HCEC 1CT (cell line): ENCODE measurements at places on chromosomes 16 and 17.

DNA sequence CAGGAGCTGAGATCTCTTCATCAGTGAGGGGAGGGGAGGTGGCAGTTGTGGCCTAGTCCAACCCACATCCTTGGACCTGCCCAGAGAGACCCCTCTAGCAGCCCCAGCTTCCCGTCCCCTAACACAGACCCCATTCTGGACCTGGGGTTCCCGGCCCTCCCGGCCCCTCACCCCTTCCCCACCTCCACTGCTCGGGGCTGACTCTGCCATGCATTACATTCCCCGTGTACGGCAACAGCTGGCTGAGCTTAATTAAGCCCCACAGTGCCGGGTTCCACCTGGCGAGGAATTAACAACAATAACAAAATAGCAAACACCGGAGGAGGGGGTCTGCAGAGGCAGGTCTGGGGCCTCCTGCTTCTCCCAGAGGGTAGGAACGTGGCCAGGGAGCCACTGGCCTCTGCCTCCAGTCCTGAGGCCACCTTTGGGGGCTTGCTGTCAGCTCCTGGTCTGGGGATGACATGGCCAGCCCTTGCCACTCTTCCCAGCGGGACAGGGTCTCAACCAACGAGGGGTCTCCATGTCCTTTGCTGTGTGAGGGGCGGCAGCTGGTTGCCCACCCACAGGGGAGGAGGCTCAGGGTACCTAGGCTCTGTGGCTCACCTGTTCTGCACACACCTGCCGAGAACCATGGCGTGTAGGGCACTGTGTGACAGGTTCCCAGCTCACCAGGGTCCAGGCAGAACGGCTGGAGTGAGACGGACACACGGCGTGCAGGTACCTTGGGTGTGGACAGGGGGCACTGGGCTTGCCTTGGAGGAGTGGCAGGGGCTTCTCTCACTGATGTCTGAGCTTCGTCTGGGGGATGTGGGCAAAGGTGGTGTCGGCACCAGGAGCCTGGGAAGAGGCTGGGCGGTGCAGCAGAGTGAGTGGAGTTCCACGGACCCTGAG is 46.9 kb upstream of the CBFA2T3 start:
- DNase-seq: no peak

DNA sequence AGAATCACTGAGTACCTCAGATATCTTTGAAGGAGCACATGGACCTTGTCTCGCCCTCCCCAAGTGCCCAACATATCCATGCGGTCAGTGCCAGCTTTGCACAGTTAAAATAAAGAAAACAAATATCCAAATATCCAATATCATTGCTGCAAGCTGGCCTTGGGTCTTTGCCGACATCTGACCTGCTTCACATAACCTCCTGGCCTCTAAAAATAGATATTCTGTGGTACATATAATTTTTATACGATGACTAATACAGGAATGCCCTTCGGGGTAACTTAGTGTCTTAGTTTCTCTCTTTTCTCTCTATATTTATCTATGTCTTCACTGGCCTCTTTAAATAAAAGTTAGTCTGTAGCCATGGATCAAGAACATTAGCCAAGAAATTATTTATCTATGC is 67.8 kb downstream of the MAF start:
- DNase-seq: no peak

DNA sequence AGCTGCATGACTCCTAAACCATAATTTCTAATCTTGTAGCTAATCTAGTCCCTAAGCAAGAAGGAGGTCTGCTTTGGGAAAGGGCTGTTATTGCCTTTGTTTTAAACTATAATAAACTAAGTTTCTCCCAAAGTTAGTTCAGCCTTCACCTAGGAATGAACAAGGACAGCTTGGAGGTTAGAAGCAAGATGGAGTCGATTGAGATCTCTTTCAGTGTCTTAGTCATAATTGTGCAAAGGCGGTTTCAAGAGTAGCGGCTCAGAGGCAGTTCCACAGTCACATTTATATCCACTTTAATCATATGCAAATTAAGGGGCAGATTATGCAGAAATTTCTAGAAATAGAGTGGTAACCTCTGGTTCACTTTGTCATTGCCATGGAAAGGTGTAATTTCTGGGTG is 17.4 kb downstream of the DRC7 start:
- DNase-seq: no peak

- no peak for DNase-seq
Observed at GRCh38 chr16:24553983-24554382, 14.6 kb downstream of the RBBP6 start.

DNA sequence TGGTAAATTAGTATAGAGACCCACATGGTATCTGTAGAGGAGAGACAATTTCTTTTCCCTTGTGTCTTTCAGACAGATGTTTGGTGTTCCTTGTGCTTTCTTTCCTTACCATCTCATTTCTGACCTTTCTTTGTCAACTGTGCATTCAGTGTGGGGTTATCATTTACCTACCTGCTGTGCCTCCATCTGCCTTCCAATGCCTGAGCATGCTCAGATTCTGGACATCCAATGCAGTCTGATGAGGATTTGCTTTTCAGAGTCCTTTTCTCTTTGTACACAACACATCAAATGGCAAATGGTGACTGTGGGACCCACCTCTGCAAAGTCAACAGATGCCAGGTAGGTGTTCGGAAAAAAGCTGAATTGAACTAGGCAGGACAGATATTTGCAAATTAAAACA is 364.8 kb downstream of the CA10 start:
- no peak for DNase-seq

GRCh38 chr17:39740357-39741111 is 2.8 kb downstream of the GRB7 start:
- peak; percentile 41 for DNase-seq

DNA sequence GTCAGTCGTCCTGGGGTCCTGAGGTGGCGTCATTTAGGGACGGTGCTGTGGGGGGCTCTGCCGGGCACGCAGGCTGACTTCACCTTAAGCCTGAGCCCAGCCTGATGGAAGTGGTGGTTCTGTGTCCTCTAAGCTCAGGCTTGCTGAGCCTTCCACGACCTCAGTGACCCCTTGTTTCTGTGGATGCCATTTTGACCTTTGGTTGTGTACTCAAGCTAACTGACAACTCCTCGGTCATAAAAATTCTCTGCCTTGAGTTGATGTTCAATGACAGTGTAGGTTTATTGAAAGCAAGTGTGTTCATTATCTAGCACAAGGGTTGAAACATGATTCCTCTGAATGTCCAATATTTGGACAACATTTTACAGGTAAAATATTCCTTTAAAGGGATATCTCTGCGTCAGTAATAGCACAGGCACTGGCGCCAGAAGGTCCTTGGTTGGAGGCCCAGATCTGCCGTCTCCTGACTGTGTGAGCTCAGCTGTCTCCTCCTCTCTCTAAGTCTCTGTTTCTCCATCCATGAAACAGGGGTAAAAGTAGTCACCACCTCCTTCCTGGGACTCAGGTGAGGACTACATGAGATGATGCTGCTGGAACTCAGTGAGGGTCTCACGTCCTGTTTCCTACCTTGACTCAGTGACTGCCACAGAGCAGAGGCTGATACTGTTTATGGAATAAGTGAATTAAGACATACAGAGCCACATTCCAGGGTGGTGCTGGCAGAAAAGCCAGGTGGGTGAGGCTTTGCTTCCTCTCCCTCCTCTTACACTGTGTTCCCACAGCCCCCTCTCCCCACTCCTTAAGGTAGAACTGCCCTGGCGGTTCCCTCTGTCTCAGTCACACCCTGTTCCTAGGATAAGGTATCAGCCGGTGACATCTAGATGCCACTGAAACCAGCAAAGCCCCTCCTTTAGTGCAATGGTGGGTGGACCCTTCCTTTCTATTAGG is 75.7 kb downstream of the IRF8 start:
- DNase-seq: no peak

GRCh38 chr17:41710472-41711090 is 1.6 kb upstream of the GAST start:
- DNase-seq: peak; percentile 21

GRCh38 chr16:78596996-78597422 is 497.6 kb downstream of the WWOX start:
- no peak for DNase-seq

- DNase-seq: no peak
Observed at GRCh38 chr16:68236137-68236825, 354 bp upstream of the ESRP2 start.

GRCh38 chr17:67492824-67493517 is 115.9 kb downstream of the PITPNC1 start:
- no peak for DNase-seq

DNA sequence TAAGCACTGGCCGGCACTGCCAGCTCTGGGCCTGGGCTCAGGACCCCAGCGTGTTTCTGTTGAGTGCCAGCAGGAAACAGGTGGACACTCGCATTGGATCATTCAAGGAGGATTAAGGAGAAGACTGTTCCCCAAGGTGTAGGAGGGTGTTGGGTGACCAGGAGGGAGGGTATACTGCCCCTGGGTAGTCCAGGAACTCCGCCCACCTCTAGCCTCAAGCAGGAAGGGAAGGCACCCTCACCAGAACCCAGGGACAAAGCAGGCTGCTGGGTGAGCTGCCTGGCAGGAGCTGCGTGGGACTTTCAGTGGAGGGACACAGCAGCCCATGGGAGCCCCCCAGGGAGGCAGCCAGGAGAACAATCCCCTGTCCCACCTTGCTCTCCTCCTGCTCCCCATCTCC is 7.7 kb upstream of the RAB37 start:
- no peak for DNase-seq

DNA sequence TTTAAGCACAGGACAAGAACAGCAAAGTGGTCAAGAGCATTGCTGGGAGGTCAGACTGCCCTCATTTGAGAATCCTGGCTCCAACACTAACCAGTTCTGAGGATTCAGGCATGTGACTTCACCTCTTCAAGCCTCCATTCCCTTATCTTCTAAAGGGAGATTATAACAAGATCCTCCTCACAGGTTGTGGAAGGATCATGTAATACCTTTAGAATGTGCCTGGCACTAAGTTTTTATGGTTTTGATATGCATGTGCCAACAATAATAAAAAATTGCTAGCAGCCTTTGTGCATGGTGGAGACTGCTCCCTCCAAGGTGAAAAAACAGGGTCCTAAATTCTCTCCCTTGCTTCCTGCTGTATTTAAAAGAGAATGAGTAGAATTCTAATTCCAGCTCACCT is 36.0 kb upstream of the ADAMTS18 start:
- no peak for DNase-seq

GRCh38 chr16:54822492-54822891 is 108.2 kb upstream of the IRX5 start:
- no peak for DNase-seq

GRCh38 chr16:15897121-15897780 is 8.8 kb upstream of the CEP20 start:
- DNase-seq: no peak

DNA sequence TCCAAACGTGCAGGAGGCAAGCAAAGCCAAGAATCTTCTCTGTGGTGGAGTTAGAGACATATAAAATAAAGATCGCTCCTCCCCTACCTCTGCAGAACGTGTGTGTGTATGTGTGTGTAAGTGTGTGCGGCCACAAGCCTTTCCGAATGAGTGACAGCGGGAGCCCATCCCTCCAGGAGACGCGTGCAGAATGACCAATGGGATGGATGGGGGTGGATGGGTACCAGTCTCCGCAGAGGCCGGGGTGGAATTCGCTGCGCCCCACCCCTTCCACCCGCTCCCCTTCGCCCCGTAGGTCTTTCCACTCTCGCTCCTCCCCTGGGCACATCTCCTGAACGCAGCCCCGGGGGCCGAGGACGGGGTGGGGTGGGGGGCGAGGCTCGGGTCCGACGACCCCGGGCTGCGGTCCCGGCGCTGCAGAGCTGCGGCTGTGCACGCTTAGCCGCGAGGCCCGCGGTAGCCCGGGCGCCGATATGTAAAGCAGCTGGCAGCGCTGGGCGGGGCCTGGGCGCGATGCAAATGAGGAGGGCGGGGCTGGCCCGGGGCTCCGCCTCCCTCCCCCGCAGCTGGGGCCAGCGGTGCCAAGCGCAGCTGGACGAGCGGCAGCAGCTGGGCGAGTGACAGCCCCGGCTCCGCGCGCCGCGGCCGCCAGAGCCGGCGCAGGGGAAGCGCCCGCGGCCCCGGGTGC is at the start of gene PRKCB:
Gene PRKCB (plus strand): TSS at position 594 of the 688 bp plus-strand sequence.
- no peak for DNase-seq

GRCh38 chr16:50708373-50709060 is 15.1 kb downstream of the NOD2 start:
- no peak for DNase-seq

DNA sequence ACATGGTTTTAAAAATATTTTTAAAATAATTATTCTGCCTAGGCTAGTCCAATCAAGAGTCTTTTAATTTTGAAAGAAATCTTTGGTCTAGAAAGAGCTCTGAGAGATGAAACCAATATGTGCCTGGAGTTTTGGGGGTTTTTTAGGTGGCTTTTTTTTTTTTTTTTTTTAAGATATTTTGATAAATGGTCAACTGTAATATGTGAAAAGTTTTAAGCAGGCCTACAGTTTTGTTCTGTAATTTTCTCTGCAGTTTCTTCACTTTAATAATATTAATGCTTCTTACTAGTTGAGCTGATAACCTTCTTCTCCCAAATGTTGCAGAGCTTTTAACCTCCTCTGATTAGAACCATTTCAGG is 45.1 kb downstream of the OMG start:
- DNase-seq: no peak

- DNase-seq: no peak
Observed at GRCh38 chr17:34874478-34874877, 86.8 kb downstream of the CCT6B start.

DNA sequence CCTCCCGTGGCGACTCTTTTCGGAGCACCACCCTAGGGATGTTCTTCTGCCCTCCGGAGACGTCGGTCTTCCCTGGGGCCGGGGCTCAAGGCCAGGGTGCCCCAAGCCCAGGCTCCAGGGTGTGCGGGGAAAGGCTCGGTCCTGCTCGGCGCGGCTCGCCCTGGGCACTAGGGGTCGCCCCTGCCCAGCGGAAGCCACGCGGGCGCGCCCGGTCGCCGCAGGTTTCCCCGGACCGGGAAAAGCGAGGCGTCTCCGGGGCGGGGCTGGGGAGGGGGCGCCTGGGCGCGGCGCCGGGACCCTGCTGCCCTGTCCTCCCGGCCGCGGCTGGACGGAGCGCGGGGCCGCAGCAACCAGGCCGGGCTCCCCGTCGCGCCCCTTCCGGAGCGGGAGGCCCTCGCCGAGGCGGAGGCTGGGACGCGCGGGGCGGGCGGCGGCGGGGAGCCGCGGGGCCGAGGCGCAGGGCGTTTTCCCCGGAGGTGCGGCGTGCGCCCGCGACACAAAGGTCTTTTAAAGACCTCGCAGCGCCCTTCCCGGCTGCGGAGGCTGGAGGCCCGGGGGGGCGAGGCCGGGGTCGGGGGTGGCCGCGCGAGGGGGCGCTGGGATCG is 76.4 kb downstream of the MRC2 start:
- peak; percentile 64 for DNase-seq

- DNase-seq: no peak
Observed at GRCh38 chr17:82874011-82874835, 34.4 kb upstream of the ZNF750 start.

DNA sequence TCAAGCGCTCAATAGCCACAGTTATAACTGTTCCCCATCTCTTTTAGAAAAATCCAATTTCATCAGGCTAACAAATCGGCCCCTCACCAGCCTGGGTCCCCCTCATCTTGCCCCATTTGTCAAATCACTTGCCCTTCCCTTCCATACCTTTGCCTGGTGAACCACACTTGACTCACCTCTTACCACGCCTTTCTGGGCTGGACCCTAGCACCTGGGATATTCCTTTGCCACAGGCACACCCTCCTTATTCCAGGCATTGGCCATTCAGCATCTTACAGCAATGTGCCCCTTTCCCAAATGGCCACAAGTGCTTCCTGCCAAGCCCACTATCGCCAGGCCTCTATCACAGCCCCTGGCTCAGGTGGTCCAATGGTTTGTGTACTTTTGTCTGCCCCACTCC is 14.9 kb downstream of the CMTM4 start:
- DNase-seq: no peak
